ENCODE measurements at places on chromosomes 11 and 22. TPM values are rescaled to one million over a fixed set of nuclear protein-coding genes. Genes with fewer than 3 reads are reported as not detected.

GRCh38 chr11:84408946-84409411 is 1122.8 kb upstream of the CCDC90B start:
- DNase-seq: no peak

The DBX1 gene
- total RNA-seq: not detected

DNA sequence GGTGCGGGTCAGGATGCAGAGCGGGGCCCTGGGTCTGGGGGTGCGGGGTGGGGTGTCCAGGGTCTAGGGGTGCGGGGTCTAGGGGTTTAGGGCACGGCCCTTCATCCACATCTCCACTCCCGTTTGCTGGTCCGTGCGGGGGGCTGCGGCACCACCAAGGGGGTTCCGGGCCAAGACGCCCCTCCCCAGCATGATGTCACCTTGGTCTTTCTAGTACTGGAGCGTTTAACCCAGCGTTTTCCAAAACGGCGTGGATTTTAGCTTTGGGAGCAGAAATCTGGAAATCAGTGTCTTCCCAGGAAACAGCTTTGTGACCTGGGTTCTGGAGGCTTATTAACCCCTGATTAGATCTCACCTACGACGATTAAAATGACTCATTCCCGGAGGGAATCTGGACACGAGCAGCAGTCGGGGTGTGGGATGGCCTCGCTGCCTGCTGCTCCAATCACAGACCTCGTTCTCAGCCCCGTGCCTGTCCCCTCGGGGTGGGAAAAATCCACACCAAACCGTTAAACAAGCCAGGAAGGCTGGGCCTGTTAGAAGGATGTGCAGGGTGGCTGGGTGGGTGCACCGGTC is 759 bp downstream of the AP2A2 start:
- DNase-seq: no peak

- no peak for DNase-seq
These were observed 103.8 kb downstream of the RRAS2 start for GRCh38 chr11:14255238-14255534.

DNA sequence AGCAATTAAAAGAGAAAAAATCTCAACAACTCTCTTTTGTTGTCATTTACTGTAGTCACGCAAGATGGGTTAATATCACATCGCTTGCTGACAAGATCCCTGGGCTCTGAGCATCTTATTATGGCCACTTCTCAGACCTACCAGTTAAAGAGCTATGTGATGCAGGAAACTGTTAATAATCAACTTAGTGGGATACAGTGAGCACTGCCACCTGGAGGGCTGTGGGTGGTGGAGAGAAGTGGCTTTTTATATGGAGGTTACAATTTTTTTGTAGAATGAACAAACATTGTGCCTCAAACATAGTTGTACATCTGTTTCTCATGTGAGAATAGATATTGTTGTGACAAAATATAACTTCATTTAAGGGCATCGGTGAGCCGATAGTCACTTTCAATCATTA is 181.0 kb downstream of the TENM4 start:
- no peak for DNase-seq

DNA sequence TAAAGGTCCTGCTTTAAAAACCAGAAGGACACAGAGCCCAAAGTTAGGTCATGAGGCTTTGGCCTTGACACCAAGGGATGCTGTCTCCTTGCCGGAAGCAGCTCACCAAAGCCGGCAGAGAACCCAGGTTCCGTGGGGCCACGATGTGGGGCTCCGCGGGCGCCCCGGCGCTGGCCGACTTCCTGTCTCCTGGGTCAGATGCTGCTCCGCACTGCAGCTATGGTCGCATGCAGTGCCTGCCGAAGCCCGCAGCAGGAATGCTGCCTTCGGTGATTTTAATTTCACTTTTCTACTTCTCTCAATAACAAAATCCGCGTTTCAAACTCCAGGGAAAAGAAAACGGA is 454 bp upstream of the OTUB1 start:
- DNase-seq: peak; percentile 94

DNA sequence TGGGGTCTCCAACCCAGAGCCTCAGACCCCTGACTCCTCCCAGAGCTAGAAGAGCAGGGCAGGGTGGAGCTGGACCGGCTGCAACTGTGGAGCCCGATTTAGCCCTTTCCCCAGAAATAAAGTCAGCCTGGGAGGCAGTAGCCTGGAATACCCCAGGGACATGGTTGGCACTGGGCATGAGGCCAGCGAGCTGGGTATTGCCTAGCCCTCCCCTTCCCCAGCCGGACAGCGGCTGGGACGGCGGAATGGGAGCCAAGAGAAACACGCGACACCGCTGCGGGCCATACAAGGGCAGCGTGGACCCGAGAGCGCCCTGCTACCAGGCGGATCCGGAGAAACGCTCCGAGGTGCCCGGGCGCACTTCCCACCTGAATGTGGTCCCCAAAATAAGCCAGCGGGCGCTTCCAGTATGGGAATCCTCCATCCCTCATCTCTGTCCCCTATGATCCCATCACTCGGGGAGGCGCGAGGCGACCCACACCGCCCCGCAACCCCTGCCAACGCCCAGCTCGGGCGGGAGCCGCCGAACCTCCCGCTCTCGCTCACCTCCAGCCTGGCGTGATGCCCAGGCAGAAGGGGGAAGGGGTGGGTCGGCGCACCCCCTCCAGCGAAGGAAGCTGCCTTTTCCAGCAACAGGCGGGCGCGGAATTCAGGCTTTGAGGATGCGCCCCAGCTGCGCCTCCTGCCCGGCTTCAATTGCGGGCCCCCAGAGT is 758 bp downstream of the MCAM start:
- no peak for DNase-seq

DNA sequence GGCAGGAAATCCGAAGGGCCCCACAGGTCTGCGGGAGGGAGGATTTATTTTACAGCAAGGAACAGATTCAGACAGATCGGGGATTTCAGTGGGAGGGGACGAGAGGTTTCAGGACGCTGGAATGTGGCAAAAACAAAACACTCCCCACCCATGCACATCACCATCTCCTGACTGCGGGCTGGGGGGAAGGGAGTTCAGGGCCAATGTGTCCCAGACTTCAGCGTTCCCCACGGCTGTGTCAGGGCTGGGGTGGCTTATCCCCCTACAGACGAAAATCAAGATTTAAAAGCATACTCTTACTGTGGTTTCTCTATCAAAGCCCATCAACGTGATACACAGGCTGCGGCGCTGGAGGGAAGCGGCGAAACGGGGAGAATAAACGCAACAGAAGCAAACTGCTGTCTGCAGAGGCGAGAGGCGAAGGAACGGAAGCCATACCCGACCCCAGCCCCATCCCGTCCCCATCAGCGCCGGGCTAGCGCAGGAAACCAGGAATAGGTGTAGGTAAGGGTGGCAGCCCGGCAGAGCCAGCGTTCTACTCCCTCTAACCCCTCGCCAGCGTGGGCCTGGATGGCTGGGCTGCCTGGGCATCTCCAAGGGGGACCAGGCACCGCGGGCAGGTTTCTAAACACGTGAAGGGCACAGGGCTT is 2.7 kb downstream of the TENM4 start:
- DNase-seq: peak; percentile 75

DNA sequence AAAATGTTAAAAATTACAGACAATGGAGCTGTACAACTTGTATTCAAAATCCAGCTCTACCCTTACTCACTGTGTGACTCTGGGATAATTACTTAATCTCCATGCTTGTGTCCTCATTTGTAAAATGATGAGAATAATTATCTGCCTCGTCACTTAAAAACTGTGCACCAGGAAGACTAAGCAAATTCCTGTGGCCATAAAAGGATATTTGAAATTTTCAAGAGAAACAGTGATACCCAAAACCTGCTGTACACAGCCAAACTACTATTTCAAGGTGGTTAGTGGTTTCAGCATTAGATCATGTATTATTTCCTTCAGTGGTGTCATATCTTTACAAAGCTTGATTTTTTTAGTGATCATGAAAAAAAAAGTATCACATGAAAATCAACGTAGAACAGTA is 136.9 kb downstream of the METTL15 start:
- DNase-seq: no peak

The KRTAP5-11 gene
- total RNA-seq: not detected

All from spleen (tissue), 13 donors.